Amygdala (tissue), 56 donors: ENCODE measurements at places on chromosomes 11 and 22.

- DNase-seq, result no peak
These were observed 59.4 kb upstream of the CD44 start for GRCh38 chr11:35079611-35080010.

DNA sequence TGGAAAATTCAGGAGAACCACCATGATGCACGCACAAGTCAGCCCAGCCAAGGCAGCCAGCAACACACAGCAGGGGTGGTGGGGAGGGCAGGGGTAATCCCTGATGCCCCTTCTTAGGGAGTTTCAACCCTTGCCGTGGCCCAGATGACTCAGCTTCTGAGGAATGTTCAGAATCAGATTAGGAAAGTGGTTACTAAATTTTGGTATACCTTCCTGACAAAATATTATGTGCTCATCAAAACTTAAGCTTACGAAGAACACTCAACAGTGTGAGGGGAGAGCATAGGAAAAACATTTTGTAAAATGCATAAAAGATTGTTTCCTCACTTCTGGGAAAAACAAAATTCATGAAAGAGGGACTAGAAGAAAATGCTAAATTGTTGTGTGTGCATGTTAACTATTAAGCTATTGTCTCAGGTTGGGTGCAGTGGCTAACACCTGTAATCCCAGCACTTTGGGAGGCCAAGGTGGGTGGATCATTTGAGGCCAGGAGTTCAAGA is 32.1 kb downstream of the SERPIND1 start:
- no peak for DNase-seq

DNA sequence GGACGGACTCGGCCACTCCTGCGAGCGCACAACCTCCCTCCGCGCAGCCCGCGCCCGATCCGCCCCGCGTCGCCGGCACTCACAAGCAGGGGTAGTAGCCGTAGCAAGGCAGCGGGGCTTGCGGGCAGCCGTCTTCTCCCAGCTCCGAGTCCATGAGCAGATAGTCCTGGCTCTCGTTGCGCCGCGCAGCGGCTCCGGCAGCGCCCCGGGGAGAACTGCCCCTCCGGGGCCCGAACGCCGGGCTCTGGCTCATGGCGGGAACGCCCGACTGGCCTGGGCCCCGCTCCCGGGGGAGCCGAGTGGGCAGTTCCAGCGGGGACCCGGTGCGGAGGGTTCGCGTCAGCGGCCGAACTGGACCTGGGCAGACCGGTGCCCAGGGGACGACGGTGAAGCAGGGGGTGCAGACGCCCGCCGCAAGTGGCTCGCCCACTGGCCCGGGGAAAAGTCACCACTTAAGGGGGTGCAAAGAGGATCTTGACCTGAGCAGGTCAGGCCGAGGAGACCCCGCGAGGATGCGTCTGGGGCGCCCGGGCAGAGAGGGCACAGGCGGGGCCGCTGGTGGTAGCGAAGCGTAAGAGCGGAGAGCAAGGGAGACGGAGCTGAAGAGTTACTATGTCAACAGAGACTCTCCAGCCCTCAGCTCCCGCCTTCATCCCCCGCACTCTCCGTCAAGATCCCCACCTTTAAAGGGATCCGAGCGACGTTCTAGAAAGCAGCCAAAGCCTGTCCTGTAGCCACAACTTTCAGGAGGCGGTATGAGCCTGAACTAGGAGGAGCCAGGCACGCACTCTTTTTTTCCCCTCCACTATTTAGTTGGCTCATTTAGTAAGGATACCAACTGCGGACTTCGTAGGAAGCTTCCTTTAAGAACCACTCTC is at the start of gene TRPC6:
TRPC6 (minus strand) TSS at position 757 of the 878 bp plus-strand sequence; CDS start at position 253, 504 bp downstream.
- no peak for DNase-seq

- no peak for DNase-seq
These were observed 81.6 kb upstream of the SORL1-AS1 start for GRCh38 chr11:121534131-121535093.

GRCh38 chr11:5288108-5288905 is 13.4 kb downstream of the OR51B4 start:
- DNase-seq, result no peak

DNA sequence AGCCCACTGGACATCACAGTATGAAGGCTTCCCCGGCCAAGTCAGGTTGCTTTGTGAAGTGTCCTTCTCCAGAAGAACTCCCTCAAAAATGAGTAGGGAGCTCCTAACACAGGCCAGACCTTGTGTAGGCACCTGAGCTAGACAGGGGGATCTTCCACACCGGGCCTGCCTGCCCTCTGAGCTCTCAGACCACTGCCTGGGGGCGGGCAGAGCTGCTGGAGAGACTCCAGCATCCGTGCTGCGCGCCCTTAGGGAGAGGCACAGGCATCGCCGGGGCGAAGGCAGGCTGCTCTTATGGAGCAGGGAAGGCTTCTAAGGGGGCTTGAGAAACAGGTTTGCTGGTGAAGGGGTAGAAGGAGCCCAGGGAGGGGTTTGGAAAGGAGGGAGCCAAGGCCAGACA is 4.4 kb downstream of the KCNJ5 start:
- DNase-seq, result no peak

DNA sequence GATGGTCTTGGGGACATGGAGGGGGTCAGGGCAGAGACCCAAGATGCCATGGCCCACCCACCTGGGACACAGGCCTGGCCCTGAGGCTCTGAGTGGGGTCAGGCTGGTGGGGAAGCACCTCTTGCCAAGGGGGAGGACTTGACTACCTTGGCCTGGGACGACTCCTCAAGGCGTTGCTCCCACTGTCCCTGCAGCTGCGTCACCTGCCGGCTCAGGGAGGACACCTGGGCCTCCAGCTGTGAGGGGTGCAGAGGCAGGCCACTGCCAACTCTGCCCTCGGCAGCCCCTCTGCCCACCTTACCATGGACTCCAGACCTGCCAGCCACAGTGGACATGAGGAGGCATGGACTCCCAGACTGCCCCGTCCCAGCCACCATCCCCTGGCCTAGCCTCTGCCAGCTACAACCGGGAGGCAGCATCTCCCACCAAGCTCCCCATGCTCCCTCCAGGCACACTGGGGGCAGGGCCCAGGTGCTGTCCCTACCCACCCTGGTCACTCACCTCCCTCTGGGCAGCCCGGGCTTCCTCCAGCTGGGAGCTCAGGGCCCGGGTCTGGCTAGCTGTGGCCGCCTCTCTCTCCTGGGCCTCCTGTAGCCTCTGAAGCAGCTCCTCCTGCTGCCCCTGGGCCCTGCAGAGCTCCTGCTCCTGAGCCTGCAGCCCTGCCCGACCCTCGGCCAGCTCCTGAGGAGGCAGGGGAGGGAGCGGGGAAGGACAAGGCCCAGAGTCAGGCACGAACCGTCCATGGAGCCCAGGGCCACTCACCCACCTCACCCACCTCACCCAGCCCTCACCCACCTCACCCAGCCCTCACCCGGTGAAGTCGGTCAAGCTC is 8.6 kb downstream of the CDC42BPG start:
- no peak for DNase-seq

- DNase-seq, result no peak
These were observed 97.5 kb upstream of the PRR5 start for GRCh38 chr22:44604455-44604854.
